ENCODE measurements at places on chromosomes 4 and X.

- DNase-seq: no peak
Measured at GRCh38 chrX:48001260-48001659, 2.5 kb downstream of the ZNF182 start.

DNA sequence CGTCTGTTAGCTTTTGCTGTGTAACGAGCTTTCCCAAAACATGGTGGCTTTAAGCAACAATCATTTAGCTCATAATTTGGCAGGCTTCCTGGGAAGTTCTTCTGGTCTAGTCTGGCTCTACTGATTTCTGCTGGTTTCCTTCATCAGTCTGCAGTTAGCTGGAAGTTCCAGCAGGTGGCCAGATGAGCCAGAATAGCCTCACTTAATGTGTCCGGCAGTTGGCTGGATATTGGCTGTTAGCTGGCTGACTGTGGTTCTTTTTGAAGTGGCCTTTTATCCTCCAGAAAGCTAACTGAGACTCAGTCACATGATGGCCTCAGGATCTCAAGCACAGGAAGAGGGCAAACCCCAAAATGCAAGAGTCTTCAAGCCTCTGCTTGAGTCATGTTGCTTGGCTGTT, 34.9 kb downstream of the FTHL17 start:
- DNase-seq: no peak

DNA sequence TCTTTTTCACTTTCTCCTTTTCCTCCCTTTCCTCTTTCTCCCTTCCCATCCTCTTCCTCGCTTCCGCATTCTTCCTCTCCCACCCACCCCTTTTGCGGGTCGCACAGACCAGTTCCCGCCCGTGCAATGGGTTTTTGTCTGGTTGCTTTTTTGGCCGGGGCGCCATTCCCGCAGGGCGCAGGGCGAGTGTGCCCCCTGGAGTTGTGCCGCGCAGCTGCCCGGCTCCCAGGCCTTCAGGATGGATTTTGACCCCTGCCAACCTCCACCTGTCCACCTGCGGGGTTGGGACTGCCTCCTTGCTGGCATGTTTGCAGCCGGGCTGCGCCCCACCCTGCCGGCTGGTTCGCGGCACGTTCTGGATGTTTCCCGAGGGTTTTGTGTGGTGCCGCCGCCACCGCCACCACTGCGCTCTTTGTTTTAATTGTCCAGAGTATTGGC, 578 bp upstream of the SEL1L3 start:
- no peak for DNase-seq

GRCh38 chr4:6855692-6856297, 53.8 kb upstream of the TBC1D14 start:
- no peak for DNase-seq

GRCh38 chrX:136858007-136858756, 22.3 kb downstream of the RBMX start:
- no peak for DNase-seq

DNA sequence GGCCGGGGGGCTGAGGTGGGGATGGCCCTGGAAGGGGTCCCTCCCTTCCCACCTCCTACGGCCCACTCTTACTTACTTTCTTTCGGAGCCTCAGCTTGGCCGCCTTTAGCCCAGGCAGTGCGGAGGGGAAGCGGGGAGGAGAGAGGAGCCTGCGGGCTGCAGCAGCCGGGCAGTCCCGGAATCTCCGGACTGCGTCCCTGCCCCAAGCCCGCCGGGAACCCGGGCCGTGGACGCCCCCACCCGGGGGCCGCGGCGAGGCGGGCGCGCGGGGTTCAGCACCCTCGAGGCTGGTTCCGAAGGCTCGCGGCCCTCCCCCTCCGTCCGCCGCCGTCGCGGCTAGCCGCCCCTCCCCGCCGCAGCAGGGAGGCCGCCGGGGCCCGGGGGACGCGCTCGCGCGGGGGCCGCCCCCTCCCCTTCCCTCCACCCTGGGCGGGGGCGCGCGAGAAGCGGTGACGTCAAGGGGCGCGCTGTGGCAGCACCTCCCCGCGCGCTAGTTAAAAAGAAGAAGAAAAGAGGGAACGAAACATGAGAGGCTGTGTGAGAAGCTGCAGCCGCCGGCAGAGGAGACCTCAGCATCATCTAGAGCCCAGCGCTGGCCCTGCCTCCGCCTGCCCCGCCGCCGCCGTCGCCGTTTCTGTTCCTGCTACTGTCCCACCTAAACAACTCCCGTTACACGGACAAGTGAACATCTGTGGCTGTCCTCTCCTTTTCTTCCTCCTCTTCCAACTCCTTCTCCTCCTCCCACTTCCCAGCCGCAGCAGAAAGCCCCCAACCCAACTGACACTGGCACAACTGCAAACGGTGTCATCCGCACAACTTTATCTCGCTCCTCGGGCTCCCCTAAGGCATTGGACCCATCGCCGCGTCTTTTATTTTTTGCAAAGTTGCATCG, at the start of gene HHIP:
HHIP (plus strand) TSS at position 526 of the 892 bp plus-strand sequence. CDS start 520 bp downstream, outside the sequence.
- no peak for DNase-seq

Data from NCI-H187 (cell line).